ENCODE measurements at places on chromosomes 7 and 10.

DNA sequence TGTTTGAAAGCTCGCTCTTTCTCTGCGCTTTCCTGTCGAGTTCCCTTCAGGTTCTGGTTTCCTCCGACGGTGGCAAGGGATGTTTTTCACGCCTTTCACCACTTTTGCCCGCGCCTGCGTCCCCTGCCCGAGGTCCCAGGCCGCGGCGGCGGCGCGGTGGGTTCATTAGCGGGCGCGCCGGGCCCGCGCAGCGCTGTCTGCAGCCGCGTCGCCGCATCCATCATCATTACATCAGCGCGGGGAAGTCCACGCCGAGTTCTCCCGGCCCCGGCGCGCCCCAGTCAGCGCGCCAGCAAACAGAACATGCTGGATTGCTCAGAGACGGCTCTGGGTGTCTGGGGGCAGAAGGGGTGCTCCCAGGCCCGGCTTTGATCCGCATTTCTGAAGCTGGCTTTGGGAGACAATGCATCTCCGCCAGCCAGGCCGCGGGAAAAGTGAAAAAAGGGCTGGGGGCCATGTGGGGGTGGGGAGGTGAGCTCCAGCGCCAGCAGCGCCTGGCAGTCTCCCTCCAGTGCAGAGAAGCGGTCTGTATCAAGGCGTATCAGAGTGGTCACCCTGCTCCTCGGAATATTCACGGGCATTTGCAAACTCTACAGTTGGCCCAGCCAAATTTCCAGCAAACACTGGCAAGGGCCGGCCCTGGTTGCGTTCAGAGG lies 8.9 kb downstream of the GLI3 start:
- DNase-seq: no peak

- DNase-seq: peak; percentile 24
Observed at GRCh38 chr7:122219253-122219865, 75.3 kb upstream of the AASS start.

GRCh38 chr10:111128331-111129180 lies 51.7 kb downstream of the ADRA2A start:
- no peak for DNase-seq

DNA sequence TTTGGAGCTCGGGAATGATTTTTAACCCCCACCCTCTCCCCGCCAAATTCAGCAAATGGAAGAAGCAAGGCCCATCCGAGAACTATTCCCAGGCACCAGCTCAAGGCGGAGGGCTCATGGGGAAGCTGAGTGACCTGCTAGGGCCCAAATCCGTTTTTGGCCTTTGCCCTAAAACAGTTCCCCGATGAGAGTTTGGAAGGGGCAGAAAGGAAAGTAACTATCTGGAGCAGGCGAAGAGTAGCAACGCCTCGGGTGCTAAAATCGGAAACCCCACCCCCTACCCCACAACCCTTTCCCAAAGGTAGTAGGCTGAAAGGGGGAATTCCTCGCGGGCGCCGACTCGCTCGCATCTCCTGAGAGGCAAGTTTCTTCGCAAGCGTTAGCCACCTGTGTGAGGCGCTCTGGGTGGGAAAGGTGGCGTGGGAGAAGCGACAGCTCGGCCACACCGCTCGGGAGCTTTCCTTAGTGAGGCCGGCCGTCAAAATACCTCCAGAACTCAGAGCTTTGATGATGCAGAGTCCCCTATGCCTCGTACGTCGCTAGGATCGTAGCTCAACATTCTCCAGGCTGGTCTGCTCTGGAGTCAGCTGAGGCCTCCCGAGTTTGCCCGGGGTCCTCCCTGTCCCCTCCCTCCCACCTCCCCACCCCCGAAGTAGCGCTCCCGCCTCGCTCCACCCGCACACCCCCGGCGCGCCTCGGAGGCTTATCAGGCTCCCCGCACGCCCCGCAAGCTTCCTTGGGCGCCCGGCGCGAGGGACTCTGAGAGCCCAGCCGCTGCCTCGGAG lies 642 bp upstream of the PRKG1 start:
- DNase-seq: no peak

- DNase-seq: no peak
Observed at GRCh38 chr10:113578773-113579172, 25.9 kb downstream of the HABP2 start.

GRCh38 chr7:141700296-141700847 lies 1.6 kb downstream of the DENND11 start:
- DNase-seq: no peak

DNA sequence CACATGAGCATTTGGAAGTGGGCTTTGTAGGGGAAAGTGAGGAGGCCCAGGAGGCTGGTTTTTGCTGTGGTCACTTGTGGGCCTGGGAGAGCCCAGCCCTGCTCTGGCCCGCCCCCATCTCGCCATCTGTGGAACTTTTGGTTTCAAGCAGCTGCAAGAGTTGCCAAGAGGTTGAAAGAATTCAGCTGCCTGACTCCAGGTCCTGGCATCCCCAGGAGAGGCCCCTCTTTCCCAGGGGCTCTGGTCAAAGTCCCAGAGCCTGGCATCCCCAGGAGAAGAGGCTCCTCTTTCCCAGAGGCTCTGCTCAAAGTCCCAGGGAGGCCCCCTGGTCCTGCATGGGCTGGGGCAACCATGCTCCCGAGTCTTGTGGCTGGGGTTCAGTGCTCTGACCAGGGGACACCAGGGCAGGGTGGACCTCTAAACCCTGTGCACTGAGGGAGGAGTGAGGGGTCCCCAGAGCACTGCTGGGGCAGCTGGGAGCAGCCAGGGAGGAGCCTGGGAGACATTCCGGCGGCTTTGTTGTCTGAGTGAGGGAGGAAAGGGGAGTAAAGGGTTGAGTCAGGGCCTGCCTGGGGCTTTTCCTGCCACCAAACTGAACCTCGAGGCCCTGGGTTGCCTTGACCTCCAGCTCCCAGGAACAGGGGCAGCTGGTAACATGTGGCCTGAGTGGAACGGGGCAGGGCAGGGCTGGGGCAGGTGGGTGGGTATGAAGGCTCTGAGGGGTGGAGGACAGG lies 27.7 kb upstream of the CSGALNACT2 start:
- no peak for DNase-seq

DNA sequence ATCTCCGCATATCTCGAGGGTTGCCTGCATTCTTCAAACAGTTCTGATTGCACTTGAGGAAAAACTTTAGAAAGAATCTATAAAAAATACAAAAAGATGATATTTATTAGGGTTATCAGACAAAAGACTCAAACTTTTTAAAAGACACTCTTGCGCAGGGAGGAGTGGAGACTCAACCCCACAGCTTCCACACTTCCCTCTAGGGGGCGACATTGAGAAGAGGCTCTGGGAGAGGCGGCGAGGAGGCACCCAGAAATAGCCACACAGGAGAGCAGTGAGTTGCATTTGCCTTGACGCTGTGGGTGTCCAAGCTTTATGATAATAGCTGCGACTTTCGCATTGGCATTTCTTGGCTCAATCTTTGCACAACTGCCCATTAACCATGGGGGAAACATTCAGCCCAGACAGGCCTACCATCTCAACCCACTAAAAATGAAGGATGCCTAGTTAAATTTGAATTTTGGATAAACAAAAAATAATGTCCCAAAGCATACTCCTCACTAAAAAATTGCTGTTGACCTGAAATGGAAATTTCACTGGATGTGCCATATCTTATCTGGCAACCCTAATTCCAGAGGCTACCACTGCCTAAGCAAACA lies 86.2 kb downstream of the EBF3 start:
- peak; percentile 54 for DNase-seq

DNA sequence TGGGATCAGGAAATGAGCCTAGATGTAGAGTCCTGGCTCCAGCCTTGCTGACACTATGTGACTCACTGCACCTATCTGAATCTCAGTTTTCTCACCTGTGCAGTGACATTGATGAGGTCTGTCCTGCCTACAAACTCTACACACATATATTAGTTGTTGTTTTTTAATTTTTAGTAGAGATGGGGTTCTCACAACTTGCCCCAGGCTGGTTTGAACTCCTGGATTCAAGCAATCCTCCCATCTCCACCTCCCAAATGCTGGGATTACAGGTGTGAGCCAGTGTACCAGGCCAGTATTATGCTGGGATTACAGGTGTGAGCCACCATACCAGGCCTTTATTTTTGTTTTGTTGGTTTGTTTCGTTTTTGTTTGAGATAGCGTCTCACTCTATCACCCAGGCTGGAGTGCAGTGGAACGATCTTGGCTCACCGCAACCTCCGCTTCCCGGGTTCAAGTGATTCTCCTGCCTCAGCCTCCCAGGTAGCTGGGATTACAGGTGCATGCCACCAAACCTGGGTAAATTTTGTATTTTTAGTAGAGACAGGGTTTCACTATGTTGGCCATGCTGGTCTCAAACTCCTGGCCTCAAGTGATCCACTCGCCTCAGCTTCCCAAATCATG lies 11.8 kb upstream of the DDIT4 start:
- DNase-seq: no peak

GRCh38 chr7:151001546-151001945 lies 10.7 kb downstream of the NOS3 start:
- DNase-seq: no peak

DNA sequence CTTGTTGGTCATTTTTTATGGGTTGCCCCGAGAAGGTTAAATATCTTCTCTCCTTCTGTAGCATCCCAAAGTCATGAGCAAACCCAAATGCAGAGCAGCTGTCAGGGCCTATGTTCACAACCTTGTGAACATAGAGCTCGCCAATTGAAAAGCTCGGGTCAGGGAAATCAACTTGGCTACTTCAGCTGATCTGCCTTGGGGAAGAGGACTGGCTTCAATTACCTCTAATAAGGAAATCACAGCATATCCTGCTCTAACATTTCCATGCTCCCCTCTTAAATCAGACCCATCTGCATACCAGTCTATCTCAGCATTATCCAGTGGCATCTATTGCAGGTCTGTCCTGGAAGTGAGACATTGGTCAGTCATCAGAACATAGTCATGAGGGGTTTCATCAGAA lies 105.6 kb downstream of the ANKRD26 start:
- no peak for DNase-seq

DNA sequence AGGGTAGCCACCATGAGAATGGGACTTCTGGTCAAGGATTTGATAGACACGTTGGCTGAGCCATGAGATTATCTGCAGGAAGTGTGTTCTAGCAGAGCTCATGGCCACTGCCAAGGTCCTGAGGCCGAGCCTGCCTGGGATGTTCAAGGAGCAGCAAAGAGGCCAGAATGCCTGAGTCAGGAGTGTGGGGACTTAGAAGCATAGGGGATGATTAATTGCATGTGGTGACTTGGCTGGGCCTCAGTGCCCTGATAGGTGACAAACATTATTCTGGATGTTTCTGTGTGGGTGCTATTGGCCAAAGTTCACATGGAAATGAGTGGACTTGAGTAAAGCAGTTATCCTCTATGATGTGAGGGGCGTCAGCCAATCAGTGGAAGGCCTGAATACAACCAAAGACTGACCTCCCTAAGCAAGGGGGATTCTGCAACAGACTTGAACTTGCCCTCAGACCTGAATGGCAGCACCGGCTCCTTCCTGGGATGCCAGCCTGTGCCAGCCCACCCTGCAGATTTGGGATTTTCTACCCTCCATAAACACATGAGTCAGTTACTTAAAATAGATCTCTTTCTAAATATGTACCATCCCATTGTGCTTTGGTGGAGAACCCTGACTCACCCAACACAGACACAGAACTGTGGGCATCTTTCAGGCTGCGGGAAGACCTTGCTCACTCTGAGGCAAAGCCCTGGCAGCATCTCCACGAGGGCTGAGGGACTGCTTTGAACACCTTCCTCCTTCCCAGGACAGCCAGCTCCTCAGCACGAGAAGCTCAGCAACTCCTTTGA lies 363.9 kb upstream of the MGMT start:
- no peak for DNase-seq

DNA sequence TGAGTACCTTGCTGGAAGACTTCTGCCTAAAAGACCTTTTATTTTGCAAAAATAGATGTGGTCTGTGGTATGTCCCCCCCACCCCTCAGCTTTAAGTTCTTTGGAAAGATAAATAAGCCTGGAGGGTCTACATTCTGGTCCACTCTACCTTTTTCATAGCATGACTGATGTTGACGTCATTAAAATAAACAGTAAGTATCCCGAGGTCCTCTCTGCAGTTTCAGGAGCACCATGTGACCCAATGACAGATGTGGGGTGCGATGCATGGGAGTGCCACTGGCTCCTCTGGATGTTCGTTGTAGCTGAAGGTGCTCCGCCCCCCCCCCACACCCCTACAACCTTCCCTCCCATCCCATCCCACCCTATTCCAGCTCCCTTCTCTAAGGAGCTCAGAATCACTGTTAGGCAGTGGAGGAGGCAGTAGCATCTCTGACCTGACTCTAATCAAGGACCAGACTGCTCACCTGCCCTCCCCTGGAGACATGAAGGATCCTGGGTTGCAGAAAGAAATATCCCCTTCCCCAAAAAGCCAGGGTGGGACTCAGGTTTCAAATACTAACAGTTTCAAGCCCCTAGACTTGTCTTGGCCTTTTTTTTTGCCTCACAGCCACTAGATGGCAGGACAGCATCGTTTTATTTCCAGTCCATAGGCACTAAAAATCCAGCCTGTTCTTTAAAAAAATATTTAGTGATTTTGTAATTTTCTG lies 25.1 kb downstream of the CASP7 start:
- peak; percentile 27 for DNase-seq
